ENCODE measurements at places on chromosomes 7 and 10.

- DNase-seq, result no peak
Measured at GRCh38 chr7:87926581-87927461, 7.2 kb upstream of the ADAM22 start.

- peak; percentile 77 for DNase-seq
Measured at GRCh38 chr7:44240983-44241510, 40.3 kb downstream of the YKT6 start.

DNA sequence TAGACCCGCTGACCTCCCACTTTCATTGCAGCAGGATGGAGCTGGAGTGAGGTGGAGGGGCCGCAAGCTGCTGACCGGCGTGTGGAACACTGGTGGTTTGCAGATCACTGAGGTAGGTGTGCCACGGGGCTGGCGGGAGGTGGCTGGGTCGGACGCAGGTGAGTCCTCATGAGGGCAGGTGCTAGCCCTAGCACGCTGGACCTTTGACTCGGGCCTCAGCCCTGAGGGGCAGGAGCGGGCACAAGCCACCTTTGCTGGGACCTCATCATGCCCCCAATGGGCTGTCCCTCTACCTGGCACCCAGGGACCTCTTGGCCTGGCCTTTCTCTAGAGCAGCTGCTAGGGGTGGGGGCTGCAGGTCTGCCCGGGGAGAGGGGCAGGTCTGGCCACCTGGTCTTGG lies 93.3 kb downstream of the ZMIZ1 start:
- no peak for DNase-seq

DNA sequence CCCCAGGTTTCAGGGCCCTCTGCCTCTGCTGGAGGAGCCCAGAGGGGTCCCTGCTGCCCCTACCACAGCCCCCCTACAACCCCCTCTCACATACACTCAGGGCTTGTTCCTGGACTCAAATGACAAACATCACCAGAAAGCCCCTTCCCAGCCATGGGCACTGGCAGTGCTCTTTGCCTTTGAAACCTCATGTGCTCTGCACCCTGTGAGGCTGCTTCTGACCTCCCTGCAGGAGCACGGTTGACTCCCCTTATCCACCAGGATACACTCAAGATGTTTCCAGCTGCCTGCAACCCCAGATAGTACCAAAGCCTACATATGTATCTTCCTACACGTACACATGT lies 3.5 kb upstream of the ADIRF start:
- DNase-seq, result no peak

DNA sequence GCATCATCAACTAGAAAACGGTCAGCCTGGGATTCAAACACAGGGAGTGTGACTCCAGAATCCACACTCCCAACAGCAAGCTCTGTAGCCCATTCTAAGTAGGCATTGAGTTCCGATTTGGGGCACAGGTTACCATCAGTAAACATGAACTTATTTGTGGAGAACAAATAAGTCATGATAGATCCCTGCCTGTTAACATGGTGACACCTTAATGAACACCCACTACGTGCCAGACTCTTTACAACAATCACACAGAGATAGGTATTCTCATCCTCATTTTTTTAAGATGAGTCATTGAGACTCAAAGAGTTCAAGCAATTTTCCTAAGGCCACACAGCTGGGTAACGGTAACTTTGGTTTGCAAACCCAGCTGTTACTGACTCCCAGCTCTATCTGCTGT lies 91.5 kb downstream of the LYZL2 start:
- DNase-seq, result no peak

- DNase-seq, result no peak
Measured at GRCh38 chr10:131700032-131700431, 200.8 kb upstream of the PPP2R2D start.

DNA sequence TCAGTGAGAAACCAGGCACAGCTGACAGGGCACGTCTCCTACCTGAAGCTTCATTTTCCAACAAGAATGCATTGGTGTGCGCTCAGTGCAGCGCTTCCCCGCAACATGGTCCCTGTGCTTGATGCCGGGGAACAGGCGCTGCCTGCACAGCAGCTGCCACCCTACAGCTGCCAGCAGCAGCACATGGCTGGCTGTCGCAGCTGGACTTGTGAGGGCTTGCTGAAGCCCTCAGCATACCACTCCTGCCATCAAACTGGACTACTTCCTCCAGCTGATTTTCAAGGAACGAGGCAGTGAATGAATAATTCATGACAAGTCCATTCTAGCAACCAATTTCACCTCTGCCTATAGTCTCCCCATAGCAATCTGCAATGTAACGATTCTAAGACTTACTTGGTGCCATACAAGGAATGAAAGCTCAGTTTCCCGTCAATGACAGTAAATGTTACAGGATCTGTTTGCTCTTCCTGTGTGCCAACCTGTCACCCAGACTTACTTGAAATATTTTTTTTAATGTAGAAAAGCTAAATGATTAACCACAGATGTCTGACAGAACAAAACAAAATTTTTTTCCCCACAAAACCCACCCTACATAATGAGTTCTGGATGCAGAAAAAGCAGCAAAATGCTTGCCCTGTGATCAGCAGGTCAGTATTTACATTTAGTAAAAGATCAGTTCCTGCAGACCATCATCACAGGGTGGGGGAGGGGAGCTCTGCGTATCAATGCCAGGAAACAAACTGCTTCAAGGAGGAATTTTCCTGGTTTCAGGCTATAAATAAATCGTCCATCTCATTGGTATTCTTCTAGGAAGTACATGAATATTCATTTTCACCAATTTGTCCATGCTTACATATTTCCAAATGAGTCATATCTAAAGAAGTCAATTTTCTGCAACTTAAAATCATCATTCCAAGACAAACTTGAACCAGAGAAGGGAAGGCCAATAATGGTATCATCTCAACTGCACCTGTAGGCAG lies 140.6 kb downstream of the ALOX5 start:
- no peak for DNase-seq

DNA sequence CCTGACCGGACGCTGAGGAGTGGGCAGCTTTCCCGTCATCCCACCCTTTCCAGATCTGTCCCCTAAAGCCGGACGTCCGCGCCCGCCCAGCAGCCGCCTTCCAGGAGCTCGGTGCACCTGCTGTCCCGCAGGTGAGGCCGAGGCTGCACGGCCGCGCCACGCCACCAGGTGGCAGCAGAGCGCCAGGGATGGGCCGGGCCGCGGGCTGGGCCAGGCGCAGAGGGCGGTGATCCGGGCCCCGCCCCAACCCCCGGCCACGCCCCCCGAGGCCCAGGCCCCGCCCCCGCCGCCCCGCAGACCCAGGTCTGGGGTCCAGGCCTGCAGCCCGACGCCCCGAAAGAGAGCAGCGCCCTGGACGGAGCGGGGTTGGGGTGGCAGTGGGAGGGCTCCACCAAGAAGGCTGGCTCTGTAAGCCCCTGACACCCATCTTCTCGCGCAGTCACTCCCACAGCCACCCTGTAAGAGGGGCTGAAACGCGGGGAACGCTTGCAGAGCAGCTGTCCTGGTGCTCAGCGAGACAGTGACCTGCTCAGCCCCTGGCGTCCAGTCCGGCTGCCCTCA lies 32.2 kb downstream of the FOXL3 start:
- DNase-seq, result no peak

GRCh38 chr10:124478515-124478914 lies 16.9 kb downstream of the LHPP start:
- no peak for DNase-seq

All from fibroblast of the conjunctiva (primary cell).